Adipocyte (in vitro differentiated cells): ENCODE measurements at places on chromosomes 3 and 15.
A peak's percentile ranks its signal among the peaks of the same experiment; 100 is the strongest.

DNA sequence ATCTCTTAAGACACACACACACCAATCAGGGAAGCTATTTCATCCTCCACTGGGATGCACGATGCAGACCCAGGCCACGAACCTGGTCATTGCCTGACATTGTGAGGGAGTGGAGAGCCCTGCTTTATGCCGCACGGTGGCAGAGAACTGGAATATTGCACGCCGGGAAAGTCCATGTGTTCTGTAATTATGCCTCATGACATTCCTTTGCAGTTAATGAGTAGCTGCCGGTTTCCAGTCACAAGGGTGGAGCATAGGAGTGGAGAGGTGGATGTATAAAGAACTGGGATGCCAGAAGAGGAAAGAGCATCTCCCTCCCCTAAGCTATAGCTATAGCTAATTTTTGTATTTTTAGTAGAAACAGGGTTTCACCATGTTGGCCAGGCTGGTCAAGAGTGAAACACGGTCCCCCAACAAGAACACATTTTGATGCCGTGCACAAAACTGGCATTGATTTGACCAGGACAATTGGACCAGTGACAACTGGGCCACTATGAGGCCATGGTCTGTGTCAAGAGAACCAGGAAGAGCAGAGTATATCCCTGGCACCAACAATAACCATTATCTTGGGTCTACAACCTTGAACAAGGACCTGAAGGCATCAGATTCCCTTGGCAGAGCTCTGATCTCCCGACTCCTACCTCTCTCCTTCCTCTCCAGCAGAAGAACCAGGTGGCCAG, 51.4 kb downstream of the SH3BP5 start:
- no peak for DNase-seq

GRCh38 chr3:37855363-37855970, 6.2 kb upstream of the CTDSPL start:
- peak; percentile 89 for DNase-seq

GRCh38 chr15:42021593-42021992, 751 bp upstream of the PLA2G4E start:
- no peak for DNase-seq

- DNase-seq: no peak
Observed at GRCh38 chr3:110741891-110742290, 329.7 kb upstream of the NECTIN3 start.

- no peak for DNase-seq
Observed at GRCh38 chr15:78454992-78455391, 17.0 kb downstream of the IREB2 start.

- DNase-seq: no peak
Observed at GRCh38 chr3:187377842-187378241, 9.7 kb downstream of the RTP4 start.

DNA sequence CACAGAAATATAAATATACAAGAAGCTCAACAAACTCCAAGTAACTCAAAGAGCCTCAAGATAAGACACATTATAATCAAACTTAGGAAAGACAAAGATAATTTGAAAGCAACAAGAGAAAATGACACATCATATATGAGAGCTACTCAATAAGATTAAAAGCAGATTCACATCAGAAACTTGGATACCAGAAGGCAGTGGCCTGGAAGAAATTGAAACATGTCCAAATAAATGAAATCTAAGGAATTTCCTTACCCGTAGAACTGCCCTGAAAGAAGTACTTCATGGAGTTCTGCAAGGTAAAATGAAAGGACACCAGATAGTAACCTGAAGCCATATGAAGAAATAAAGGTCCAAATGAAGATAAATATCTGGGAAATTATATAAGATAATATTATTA, 113.9 kb downstream of the LSAMP start:
- no peak for DNase-seq

- DNase-seq: peak; percentile 55
Observed at GRCh38 chr3:11172096-11172690, 17.9 kb downstream of the HRH1 start.
